Stimulated activated CD8-positive, alpha-beta memory T cell treated with anti-CD3 and anti-CD28 coated beads, Interleukin-7, amount 100 ng/mL, for 1 hour (primary cell): ENCODE measurements at places on chromosomes 13 and 19.

DNA sequence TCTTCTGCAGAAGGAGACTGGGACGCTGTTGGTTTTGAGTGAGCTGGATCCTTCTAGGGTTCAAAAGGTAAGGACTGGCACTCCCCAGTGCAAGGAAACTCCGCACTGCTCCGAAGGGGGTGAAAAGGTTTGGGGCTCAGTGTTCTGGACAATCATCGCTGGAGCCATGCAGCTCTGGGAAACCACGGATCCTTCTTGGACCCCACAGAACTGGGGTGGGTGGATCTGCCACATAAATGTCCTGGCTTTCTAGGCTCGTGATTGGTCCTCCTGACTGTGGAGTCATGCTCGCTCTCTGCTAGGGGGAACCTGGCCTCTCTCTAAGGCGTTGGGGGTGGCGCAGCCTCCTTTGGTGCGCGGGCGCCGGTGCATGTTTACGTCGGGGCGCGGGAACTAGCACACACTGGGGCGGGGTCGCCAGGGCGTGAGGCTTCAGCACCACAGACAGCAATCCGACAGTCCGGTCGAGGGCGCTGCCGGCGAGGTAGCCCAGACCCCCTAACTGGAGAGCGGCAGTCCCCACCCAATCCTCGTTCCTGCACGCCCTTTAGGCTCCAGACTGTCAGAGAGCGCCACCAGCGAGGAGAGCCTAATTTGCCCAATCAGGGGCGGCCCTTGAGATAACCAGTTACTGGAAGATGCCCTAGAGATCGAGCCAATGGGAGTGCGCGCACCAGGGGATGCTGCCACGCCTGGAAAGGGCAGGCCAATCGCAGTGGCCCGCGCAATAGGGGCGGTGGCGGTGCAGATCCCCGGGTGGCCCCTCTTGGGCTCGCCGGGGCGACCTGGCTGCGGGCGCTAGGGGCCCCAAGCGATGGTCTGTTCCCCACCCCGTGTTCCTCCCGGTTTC, 913 bp upstream of the ELAVL3 start:
- no peak for DNase-seq

DNA sequence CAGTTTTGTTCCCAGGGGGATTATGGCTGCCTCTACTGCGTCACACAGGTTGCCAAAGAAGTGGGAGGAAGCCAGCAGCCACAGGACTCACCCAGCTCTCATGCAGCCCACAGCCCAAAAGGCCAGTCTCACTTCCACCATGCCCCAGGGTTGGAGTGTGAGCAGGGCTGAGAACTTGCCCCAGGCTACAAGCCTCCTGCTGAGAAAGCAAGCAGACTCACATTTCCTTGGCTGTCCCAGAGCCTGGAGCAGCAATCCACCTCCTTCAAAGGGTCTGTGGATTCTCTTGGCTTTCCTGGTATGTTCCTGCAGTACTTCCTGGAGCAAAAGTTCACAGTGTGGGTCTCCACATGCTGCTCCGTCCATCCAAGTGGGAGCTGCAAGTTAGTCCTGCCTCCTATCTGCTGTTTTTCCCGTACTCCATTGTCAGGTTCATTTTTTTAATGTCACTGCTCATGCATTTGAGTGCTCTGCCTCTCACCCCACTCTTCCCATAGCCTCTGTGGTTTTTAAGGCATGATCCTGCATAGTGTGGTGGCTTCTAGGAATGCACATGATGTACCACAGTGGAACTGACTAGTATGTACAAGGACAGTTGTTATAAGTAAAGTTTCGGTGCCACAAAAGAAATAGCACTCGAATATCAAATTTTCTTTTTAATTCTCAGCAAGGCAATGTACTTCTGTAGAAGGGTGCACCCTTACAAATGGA, 56.2 kb upstream of the ARHGEF7 start:
- DNase-seq = no peak

DNA sequence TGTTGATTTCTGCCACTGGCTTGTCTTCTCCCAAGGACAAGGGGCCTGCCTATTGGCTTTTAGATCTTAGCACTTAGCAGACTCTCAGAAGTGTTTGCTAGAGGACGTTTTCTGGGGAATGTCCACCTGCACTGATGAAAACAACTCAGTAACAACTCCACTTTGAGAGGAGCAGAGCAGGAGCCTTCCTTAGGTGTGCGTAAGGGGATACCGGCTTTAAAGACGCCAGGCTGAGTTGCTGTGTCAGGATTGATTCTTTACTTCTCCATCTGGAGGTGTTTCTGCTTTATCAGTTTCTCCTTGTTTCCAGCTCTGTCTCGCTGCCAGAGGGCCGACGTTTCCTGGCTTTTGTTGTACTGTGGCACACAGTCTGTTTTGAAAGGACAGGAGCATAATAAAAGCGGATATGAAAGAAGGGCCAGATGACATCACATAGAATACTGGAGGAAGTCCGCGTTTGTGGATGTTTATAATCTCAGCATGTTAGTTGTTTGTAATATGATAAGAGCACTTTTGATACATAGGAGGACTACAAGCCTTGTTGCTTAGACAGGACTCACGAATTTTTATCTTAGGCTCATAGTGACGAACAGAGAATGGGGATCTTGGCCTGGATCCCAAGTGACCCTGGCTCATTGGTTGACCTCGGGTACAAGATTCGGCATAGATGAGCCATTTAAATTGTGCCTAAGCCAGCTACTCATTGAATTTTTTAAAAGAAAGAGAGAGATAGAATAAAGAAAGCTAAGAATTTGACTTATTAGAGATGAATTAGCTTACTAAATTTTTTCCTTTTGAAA, 34.6 kb downstream of the COL4A2 start:
- DNase-seq = no peak

DNA sequence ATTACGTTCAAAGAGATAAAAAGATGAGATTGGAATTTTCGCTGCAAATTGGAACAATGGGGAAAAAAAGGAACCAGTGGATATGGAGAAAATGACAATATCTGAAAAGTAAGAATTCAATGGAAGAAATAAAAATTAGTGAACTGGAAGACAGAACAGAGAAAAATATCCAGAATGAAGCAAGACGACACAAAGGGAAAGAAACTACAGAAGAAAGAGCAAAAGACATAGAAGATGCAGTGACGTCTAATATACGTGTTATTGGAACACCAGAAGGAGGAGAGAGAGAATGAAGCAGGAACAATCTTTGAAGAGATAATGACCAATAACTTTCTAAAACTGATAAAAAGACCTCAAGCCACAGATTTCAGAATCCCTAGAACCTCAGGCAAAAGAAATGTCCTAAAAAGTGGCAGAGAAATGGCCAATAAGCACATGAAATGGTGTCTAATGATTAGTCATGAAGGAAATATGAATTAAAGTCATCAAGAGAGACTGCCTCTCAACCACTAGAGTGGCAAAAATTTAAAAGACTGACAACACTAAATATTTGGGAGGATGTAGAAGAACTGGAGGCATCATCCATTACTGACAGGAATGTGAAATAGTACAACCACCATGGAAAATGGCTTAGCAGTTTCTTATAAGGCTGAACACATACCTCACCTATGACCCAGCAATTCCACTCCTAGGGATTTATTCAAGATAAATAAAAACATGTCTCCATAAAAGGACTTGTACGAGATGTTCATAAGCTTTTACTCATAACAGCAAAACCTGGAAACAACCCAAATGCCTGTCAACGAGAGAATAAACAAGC, 56.5 kb downstream of the GADD45B start:
- DNase-seq = no peak

DNA sequence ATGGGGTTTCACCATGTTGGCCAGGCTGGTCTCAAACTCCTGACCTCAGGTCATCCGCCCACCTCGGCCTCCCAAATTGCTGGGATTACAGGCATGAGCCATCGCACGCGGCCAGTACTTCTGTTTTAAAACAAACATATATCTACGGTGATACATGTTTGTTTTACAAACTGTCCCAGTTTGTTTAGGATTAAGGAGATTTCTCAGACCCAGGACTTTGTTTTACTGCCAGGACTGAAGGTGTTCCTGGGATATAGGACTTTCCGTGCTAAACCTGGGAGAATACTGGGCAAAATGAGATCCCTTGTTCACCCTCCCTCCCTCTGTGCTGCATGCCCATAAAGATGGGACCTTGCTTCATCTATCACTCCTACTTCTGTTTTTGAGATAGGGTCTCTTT, 8.8 kb downstream of the NLRP8 start:
- no peak for DNase-seq

GRCh38 chr13:50123862-50124535, 108.8 kb downstream of the KCNRG start:
- DNase-seq = peak; percentile 50

- DNase-seq = no peak
These were observed 190.3 kb downstream of the TM9SF2 start for GRCh38 chr13:99691552-99691951.

DNA sequence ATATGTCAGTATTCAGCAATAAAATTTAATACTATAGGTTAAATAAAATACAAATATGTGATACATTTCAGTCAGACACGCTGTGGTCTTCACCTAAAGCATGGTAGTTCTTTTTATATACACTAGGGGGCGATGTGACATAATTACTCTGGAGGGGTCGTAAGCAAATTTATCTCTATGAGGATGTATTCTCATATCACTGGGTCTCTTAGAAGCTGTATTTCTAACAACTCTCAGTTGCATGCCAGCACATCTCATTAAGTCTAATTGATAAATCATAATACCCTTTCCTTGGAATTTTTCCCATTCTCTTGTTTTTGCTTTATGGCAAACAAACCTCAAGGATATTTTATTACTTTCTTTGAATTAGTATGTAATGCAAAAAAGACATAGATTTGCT, 3.9 kb upstream of the PCDH17 start:
- DNase-seq = no peak

DNA sequence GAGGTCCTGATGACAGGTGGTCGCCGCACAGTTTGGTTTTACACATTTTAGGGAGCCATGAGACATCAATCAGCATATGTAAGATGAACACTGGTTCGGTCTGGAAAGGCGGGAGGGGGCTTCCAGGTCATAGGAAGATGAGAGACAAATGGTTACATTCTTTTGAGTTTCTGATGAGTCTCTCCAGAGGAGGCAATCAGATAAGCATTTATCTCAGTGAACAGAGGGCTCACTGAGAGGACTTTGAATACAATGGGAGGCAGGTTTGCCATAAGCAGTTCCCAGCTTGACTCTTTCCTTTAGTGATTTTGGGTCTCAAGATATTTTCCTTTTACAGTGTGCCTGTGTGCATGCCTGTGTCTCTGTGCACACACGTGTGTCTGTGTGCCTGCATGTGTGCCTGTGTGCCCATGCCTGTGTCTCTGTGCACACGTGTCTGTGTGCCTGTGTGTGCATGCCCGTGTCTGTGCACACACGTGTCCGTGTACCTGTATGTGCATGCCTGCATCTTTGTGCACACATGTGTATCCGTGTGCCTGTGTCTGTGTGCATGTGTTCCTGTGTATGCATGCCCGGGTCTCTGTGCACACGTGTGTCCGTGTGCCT, 35.5 kb upstream of the TMEM255B start:
- no peak for DNase-seq

GRCh38 chr13:111384441-111385182, 64.2 kb downstream of the TEX29 start:
- no peak for DNase-seq

DNA sequence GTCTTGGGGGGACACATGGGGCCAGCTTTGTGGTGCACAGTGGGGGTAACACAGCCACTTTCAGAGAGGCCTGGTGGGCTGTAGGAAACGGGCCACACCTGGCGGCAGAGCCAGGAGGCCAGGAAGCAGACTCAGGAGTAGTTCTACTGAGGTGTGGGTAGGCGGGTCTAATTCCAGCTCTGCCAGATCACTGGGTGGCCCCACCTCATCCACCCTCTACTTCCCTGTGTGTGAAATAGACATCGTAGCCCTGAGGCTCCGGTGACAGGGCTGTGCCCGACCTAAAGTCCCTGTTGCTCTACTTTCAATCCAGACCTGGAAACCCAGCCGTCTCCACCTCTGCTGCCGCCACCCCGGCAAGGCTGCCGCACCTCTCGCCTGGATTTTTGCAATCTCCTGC, 4.0 kb downstream of the NKPD1 start:
- DNase-seq = no peak

GRCh38 chr13:30276178-30276577, 31.2 kb downstream of the KATNAL1 start:
- DNase-seq = no peak

- DNase-seq = no peak
These were observed 46.8 kb downstream of the TEX26 start for GRCh38 chr13:30978981-30979956.
